ENCODE measurements at places on chromosomes 1 and 21. TPM values are rescaled to one million over a fixed set of nuclear protein-coding genes. Genes with fewer than 3 reads are reported as not detected.

GRCh38 chr21:41366522-41367151 is 4.8 kb downstream of the MX2 start:
- no peaks in the 10 kb centered on the region for H3K4me1 ChIP-seq
- H3K27me3 ChIP-seq, result no peaks in the 10 kb centered on the region
- no peak for DNase-seq
- H3K36me3 ChIP-seq, result no peaks in the 10 kb centered on the region
- H3K27ac ChIP-seq, result no peak overlapping the region

DNA sequence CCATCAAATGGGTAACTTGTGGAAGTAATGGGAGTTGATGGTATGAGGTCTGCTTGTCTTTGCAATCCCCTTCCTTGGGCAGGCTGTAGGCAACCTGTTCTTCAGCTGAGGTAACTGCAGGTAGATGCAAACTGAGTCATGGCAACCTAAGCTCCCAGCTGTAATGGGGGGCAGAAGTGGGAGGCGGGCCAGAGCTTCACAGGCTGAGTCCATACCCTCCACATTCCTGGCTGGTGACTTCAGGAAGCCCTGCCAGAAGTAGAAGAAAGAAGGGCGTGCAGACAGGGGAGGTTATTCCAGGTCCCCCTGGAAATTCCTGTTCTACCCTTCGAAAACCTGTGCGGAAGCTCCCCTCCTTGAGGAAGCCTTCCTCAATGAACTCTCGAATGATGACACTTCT is 44.9 kb downstream of the ARHGEF11 start:
- no peaks in the 10 kb centered on the region for H3K27me3 ChIP-seq
- H3K4me3 ChIP-seq, result no peak overlapping the region
- H3K36me3 ChIP-seq, result no peaks in the 10 kb centered on the region
- H3K4me1 ChIP-seq, result 0 out of 2 replicates have a peak, but pooled peaks cover 2% of the 10 kb centered on the region
- no peak for DNase-seq

DNA sequence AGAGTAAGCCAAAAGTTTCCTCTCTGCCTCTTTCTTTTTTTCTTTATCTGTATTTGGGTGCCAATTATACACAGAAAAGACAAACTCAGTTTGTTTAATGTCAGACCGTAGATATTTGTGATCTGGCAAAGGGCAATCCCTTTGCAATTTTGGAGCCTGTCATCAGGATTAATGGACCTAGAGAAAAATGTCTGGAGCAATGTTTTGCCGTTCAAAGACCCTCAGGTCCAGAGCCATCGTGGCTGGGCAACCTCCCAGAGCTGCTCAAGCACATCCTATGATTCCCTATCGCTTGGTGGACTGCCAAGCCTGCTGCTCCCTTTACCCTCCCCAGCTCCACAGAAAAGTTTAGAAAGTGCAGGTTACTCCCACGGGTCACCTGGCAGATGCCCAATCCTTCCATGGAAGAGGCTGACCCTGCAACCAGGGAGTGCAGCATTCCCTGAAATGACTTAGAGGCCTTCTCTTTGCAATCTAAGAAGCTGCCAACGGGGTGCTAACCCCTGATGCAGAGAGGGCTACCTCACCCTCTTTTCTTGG is 112.5 kb upstream of the NGF start:
- H3K36me3 ChIP-seq, result no peaks in the 10 kb centered on the region
- H3K4me1 ChIP-seq, result no peaks in the 10 kb centered on the region
- H3K4me3 ChIP-seq, result no peak overlapping the region

Gene FCGR2B
- total RNA-seq, result 0.15 TPM

Gene HES3
- not detected for total RNA-seq

DNA sequence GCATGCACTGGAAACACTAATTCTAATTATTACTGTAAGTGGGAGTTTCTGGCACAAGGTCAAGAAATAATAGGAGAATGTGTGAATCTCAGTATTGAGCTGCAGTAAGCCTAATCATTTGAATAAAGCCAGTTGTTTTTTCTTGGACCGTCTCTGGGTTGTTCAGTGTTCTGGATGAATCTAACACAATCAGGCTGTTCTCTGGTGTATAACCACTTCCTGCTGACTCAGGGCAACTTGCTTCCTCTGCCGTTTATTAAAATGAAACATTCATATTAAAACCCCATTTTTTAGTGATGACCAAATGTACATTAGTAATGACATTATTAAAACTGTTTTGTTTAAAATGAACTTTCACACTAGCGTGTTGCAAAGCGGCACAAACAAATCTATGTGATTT is 273.1 kb upstream of the SNX7 start:
- H3K36me3 ChIP-seq, result no peaks in the 10 kb centered on the region
- no peak for DNase-seq
- H3K27me3 ChIP-seq, result no peaks in the 10 kb centered on the region
- no peaks in the 10 kb centered on the region for H3K4me1 ChIP-seq
- no peak overlapping the region for H3K4me3 ChIP-seq

Measured in Panc1 (cell line).